Smooth muscle cell of the coronary artery (primary cell): ENCODE measurements at places on chromosomes 5 and 9. TPM values are rescaled to one million over a fixed set of nuclear protein-coding genes. Genes with fewer than 3 reads are reported as not detected.

RNF130 gene
- total RNA-seq = 10.4 and 27.8 TPM in 2 replicates

GPR21 gene
- total RNA-seq = 0.83 and 2.6 TPM in 2 replicates

CMYA5 gene
- total RNA-seq = 0.08 and 1.6 TPM in 2 replicates

PRLR gene
- under 0.01 and 0.08 TPM in 2 replicates for total RNA-seq

PCDHB14 gene
- 0.59 and 2.1 TPM in 2 replicates for total RNA-seq

TUSC1 gene
- 1.9 and 8.5 TPM in 2 replicates for total RNA-seq

TRAF1 gene
- 1.6 TPM in 2 replicates for total RNA-seq

GABRP gene
- not detected in 2 replicates for total RNA-seq

TCF7 gene
- total RNA-seq = 0.45 and 0.94 TPM in 2 replicates

DNAJC21 gene
- total RNA-seq = 28.0 and 80.7 TPM in 2 replicates

GDA gene
- total RNA-seq = not detected in 2 replicates

GMCL2 gene
- total RNA-seq = not detected in 2 replicates

CTSV gene
- 0.12 and 1.9 TPM in 2 replicates for total RNA-seq

CCDC171 gene
- total RNA-seq = 1.7 and 3.6 TPM in 2 replicates

ARHGEF39 gene
- total RNA-seq = 0.53 TPM in 1 of 2 replicates, not detected in the other

NSMF gene
- 9.6 and 18.9 TPM in 2 replicates for total RNA-seq

FREM1 gene
- total RNA-seq = under 0.01 and 1.1 TPM in 2 replicates

CCNJL gene
- total RNA-seq = 0.23 and 1.6 TPM in 2 replicates

CD274 gene
- total RNA-seq = 0.82 and 3.1 TPM in 2 replicates

OBP2B gene
- total RNA-seq = not detected in 2 replicates

EMB gene
- total RNA-seq = 0.94 and 32.7 TPM in 2 replicates

ANKRD20A1 gene
- total RNA-seq = 1.1 TPM in 1 of 2 replicates, not detected in the other

SH2D3C gene
- total RNA-seq = 0.08 and 0.94 TPM in 2 replicates

IL5 gene
- total RNA-seq = not detected in 2 replicates

RGS14 gene
- total RNA-seq = 1.8 and 2.3 TPM in 2 replicates

SPINK6 gene
- not detected in 2 replicates for total RNA-seq

LRRC26 gene
- not detected in 2 replicates for total RNA-seq

FOXD4L3 gene
- 0.08 TPM in 1 of 2 replicates, not detected in the other for total RNA-seq

ABO gene
- not detected in 2 replicates for total RNA-seq

PDZD2 gene
- total RNA-seq = 0.23 TPM in 1 of 2 replicates, not detected in the other

KCNIP1 gene
- total RNA-seq = not detected in 2 replicates

TXNDC8 gene
- total RNA-seq = not detected in 2 replicates

AK8 gene
- total RNA-seq = 0.15 and 0.23 TPM in 2 replicates

SLC36A3 gene
- total RNA-seq = not detected in 2 replicates

TAF1L gene
- total RNA-seq = not detected in 2 replicates

FST gene
- 38.1 and 73.2 TPM in 2 replicates for total RNA-seq

FBLL1 gene
- 0.15 and 3.0 TPM in 2 replicates for total RNA-seq

CCDC180 gene
- 0.12 and 0.45 TPM in 2 replicates for total RNA-seq

PPP2R2B gene
- not detected in 2 replicates for total RNA-seq

OR1J2 gene
- 0.30 and 1.2 TPM in 2 replicates for total RNA-seq
